KG1 (cell line): ENCODE measurements at places on chromosomes 4 and X.

GRCh38 chrX:21658746-21659145, 616 bp upstream of the KLHL34 start:
- DNase-seq = no peak

DNA sequence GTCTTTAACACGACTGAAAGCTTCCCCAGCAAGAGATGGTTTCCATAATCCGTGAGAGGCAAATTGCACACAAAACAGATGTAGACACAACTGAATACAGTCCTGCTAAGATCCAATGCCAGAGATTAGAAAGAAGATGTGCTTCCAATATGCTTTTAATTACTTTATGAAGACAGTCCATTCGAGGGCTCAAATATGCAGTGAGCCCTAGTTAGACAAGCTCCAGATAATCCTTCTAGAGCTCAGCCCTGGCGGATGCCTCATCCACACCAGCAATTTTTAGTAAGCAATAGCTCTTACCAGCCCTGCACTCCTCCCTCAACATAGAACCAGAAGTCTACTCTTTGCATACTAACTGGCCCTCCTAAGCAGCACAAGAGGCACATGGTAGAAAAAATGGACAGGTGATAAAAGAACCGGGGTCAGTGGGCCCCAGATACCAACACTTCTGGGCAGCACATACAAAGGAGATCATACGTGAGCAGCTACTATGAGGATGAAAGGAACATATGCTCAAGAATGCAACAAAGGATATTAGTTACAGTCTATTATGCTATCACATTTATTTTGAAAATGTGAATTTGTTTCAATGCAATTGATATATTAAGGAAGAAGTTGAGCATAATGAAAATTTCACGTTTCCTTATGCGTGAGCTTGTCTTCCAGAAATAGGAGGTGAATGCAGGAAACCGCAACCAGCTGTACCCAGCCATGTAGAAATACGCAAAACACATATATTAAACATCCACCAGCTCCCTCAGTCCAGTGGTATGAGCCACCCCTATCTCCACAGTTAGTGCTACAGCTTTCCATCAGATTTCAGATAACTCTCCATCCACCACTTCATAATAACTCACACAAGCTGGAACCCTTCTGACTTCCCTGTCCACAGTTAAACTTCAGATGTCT, 34.3 kb downstream of the GPC4 start:
- DNase-seq = no peak

- peak; percentile 83 for DNase-seq
Measured at GRCh38 chr4:105473324-105474098, at the start of gene PPA2. Gene PPA2, minus strand, starts transcription at chr4:105474062. Its CDS starts 12 bp downstream, at chr4:105474050.

- no peak for DNase-seq
Measured at GRCh38 chr4:186541801-186542200, 13.6 kb downstream of the MTNR1A start.

- DNase-seq = no peak
Measured at GRCh38 chr4:120921456-120922380, 808 bp downstream of the PRDM5 start.

DNA sequence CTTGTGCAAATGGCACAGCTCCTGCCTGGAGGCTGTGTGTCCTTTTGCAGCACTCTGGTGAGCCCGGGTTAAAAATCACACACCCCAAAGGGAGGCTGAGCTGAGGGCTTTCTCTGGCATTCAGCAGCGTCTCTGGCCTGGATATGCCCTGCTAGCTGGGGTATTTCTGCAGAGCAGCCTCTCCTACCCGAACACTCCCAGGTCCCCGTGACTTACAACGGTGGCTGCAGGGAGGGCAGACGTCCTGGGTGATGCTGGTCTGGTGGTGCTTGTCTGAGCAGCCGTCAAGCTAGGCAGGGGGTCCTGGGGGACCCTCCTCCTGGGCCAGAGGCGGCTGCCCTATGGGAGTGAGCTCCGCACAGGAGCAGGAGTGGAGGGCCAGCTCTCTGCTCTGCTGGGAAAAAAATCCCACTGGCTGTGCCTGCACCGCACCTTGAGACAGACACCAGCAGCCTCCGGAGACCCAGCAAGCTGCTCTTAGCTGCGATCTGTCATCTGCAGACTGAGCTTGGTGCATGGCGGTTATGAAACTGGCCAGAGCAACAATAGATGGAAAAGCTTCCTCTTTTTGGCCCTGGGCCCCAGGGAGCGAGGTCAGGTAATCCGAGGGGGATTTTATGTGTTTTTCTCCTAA, 41.3 kb upstream of the ASMTL start:
- DNase-seq = no peak

DNA sequence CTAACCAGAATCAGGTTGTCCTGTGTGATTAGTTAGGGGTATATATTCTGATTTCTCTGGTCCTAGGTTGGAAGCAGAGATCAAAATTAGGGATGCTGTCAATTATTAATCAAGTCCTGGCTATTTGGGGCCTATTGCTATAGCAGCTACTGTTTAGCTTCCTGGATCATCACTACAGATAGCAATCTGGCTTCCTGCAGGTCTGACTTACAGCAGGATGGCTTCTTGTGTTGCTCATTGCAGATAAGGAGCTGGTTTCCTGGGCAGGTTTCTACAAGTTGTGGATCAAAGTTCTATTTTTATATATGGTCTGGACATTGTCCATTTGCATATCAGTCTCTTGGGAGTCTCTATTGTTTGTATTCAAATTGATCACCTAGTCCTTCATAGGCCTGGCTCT, 57.7 kb upstream of the C4orf54 start:
- DNase-seq = no peak

DNA sequence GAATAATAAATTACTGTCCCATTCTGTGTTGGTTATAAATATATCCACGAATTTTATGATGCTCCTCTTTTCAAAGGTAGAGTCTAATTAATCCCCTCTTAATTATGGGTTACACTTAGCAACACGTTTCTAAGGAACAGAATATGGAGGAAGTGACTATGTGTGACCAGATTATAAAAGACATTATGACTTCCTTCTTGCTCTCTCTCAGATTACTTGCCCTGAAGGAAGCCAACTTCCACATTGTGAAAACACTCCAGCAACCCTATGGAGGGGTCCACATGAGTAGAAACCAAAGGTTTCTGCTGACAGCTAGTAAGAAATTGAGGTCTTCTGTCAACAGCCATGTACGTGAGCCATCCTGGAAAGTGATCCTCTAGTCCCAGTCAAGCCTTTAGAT, 59.3 kb downstream of the WDFY3 start:
- no peak for DNase-seq

DNA sequence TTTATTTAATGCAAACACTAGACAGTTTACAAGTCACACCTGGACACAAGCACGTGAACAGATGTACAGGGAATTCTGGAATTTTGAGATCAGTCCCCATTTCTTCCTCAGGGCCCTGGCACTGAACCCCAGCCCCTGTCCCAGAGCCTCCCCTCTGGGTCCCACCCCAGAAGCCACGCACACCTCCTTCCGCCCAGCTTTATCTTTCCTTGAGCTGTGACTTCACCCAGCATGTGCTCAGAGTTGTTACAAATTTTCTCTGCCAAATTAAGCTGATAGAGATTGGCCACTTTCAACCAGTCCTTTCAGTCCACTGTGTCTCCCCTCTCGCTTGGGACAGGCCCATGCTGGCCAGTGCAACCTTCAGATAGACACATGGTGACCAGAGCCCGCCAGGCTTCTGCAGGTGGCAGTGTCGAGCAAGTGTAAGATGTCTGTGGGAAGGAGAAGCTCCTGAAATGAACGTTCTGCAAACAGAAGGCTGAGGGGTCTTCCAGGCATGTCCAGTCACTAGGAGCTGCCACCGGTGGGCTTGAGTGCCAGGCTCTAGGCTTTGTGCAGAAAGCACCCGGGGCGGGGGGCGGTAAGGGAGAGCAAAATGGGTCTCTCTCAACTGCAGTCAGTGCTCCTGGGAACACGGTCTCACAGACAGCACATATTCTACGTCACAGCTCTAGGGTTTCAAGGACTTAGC, 73.3 kb downstream of the MTMR1 start:
- DNase-seq = no peak

DNA sequence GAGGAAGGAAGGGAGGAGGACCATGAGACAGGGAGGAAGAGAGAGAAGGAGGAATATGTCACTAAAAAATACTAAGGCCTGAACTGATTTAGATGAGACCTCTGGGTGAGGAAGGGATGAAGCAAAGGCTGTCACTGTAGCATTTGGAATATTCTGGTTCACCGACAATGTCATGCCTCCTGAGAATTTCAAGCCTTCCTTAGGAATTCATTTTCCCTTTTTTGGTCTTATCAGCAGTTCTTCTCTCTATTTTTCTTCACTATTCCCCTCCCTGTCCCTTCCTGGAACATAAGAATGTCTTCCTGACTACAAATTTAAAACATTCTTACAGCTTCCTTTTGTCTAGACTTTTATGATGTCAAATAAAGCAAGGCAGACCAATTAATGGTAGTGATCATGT, 527.8 kb downstream of the INPP4B start:
- no peak for DNase-seq

- DNase-seq = no peak
Measured at GRCh38 chr4:91031761-91032160, 904.6 kb downstream of the CCSER1 start.

DNA sequence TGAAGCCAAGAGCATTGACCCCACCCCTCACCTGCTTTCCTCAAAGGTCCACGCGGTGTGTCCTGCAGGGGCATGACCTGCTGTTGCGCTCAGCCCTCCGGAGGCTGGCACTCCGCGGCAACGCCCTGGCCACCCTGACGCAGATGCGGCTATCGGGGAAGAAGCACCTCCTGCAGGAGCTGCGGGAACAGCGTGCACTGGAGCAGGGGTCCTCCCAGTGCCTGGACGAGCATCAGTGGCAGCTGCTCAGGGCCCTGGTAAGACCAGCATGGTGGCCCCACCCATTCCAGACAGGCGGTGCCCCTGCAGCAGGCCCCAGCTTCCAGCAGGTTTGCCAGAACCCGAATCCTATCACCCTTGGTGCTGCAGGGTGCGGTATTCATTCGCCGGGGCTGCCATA, 86.0 kb downstream of the EVC start:
- DNase-seq = no peak

GRCh38 chrX:55056820-55057674, 17.8 kb upstream of the PAGE2B start:
- no peak for DNase-seq

- DNase-seq = no peak
Measured at GRCh38 chr4:110071466-110071865, 126.9 kb downstream of the ELOVL6 start.

- no peak for DNase-seq
Measured at GRCh38 chrX:144259054-144259453, 375.2 kb downstream of the UBE2NL start.

- no peak for DNase-seq
Measured at GRCh38 chrX:153776120-153776599, 4.7 kb upstream of the SRPK3 start.

DNA sequence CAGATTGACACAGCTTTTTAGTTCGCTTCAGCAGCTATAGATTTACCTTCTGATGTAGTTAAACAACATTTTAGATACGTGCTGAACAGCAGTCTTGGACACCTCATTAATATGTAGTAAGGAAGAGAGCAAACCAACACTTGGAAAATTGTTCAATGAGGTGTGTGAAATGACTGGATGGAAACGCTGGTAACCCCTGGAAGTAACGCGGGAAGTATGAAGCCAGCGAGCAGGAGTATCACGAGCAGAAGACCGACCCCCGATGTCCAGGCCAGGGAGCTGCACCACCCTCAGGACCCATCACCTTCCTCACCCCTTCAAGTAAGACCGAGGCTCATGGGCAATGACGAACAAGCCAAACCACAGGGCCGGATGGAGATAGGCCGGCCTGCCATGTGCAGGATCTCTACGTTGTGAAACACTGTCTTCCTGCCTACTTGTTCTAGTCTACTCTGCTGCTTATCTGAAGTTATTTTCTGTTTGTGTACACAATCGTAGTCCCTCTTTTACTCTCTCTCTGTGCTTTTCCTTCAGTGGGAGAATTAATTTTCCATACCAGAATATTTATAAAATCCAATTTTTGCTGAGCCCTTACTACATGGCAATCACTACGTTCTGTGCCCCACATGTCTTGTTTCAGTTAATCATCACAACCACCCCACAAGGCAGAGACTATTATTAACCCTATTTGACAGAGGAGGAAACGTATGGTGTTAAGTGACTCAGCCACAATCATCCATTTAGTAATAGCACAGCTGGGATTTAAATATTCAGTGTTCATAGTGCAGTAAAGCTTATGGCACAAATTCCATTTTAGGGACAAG, 221.7 kb downstream of the APBB2 start:
- no peak for DNase-seq

- no peak for DNase-seq
Measured at GRCh38 chr4:121873604-121874003, 3.3 kb upstream of the BBS7 start.

- DNase-seq = no peak
Measured at GRCh38 chrX:123504047-123504446, 228.8 kb downstream of the THOC2 start.

GRCh38 chrX:33126469-33126868, 84.9 kb downstream of the DMD start:
- no peak for DNase-seq

DNA sequence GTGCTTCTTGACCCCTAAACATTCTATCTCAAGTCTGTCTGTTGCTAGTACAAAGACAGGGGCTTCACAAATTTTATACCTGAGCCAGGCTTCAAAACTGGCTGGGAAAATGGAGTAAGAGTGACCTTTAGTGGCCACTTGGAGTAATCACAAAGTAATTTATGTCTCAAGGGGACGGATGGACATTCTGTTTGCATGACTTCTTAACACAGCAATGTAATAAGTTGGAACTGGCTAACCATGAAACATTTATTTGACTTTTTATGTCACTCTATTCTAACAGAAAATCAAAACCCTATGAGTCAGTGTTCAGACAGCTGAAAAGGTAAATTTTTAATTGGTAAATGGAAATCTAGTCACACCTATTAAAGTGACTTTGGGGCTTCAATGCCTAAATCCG, 600.6 kb downstream of the ANKRD50 start:
- DNase-seq = peak; percentile 20

DNA sequence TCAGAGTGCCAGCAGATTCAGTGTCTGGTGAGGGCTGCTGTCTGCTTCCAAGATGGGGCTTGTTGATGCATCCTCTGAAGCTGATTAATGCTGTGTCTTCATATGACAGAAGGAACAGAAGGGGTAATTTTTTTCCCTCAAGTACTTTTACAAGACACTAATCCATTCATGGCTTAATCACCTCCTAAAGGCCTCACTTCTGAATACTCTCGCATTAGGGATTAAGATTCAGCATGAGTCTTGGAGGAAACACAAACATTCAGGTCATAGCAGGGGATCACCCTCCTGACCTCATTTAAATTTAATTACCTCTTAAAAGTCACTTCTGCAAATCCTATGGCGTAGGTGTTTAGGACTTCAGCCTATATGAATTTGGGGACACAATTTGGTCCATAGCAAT, 1145.5 kb upstream of the PCDH10 start:
- no peak for DNase-seq
